Stimulated activated CD4-positive, alpha-beta T cell treated with anti-CD3 and anti-CD28 coated beads, Interleukin-1b, Interleukin-23, amount 100 ng/mL, for 48 hours (primary cell): ENCODE measurements at places on chromosomes 5 and 9.

DNA sequence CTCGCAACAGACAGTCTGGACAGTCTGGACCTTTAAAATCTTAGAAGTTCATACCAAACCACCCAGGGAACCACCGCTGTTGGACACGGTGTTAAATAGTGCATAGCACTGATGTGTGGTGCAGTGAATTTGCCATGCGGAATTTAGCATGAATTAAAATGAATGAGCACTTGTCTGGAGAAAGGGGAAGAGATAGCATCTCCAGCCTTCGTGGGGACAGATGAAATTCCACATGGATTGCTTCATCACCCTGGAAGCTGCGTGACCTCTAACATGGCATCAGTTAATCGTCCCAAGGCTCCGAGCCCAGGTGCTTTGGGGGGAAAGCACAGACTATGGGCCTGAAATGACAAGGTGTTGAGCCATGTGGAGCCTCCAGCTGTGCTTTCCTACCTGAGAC, 91.4 kb downstream of the ADAMTS16 start:
- DNase-seq: no peak

GRCh38 chr9:85553475-85553874, 188.3 kb downstream of the AGTPBP1 start:
- no peak for DNase-seq

DNA sequence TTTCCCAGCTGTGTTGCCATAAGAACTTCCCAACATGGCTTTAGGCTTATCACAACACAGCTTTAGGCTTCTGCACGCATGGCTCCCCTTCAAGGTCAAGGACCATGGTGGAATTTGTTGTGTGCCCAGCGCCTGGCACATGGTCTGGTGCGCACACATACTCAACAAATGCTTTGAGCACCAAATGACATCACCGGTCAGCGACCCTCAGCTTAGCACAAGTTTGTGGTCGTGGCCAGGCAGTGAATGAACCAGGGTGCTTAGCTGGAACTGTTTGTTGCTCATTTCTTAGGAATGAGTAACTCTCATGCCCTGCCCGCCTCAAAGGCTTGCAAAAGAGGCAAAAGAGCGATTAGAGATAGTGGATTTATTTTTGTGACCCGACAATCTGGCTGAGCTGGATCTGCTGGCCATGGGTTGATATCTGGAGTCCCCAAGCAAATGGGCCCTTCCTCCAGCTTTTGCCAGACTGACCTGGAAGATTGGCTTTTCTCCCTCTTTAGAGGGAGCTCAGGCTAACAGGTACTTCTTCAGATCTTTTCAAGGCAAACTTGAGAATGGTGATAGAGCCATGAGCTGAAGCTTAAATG, 58.9 kb downstream of the DAP start:
- no peak for DNase-seq

DNA sequence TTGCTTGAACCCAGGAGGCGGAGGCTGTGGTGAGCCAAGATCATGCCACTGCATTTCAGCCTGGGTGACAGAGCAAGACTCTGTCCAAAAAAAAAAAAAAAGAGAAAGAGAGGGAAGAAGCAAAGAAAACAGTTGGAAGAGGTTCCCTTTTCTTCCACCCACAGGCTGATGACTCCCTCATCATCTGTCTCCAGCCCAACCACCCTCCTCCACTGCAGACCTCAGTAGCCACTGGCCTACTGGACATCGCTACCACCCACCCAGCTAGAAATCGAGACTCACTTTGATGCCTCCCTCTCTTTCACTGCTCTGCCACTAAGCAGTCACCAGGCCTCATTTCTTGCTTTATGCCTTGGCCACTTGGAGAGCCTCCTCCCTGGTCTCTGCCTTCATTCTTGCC, 71.2 kb downstream of the NIPSNAP3B start:
- no peak for DNase-seq

- DNase-seq: no peak
Observed at GRCh38 chr5:17694914-17695313, 60.7 kb downstream of the TAF11L14 start.

DNA sequence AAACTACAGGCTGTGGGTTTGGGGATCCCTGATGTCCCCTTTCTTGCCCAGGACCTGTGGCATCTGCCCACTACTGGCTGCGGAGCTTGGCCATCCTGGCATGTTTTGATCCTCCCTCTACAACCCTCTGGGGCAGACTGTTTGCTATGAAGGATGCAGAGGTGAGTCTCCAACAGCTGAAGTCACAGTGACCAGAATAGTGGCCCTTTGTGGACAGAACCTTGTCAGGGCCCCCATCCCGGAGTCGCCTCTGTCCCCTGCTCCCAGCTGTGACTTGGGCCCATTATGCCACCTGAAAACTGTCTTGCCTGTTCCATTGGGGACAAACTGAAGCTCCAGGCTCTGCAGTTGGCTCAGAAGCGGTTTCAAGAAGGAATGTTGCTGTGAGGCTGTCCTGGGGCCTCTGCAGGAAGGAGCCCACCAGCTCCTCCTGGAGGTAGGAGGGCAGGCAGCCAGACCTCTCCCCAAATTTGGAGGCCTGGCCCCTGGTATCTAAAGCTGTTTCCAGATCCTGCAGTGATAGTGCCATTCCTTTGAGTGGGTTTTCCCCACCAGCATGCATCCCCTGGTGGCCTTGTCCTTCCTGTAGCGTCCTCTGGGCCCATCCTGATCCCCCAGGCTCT, 93.3 kb downstream of the BARX1 start:
- DNase-seq: no peak

- DNase-seq: no peak
Observed at GRCh38 chr5:171851251-171851650, 65.6 kb downstream of the SMIM23 start.

GRCh38 chr5:143002459-143003327, 232.5 kb downstream of the ARHGAP26 start:
- DNase-seq: peak; percentile 71

- DNase-seq: no peak
Observed at GRCh38 chr9:128732576-128732975, 8.6 kb upstream of the ZDHHC12 start.

- no peak for DNase-seq
Observed at GRCh38 chr9:136177224-136177623, 27.7 kb downstream of the LHX3 start.

DNA sequence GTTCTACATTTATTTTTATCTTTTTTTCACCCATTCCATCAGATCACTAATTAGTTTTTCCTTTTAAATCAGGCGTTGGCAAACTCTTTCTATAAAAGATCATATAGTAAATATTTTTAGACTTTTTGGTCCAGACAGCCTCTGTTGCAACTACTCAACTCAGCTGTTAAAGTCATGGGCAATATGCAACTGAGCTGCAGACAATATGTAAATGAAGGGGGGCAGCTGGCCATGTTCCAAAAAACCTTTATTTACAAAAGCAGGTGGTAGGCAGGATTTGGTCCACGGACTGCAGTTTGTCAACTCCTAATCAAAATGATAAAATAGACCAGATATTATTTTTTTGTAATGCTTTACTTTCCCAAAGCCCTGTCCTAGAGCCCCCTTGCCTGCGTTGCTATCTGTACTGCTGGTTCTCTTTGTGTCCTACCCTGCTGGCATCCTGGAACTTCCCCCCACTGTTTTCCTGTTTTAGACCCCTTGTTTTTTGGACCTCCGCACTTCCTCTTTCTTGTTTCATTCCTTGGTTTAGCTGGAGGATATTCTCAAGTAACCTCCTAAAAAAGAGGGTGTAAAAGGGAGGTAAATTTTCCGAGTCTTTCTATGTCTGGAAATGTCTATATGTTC, 24.7 kb upstream of the TNFSF8 start:
- DNase-seq: no peak
